Endothelial cell of umbilical vein (primary cell): ENCODE measurements at places on chromosomes 4 and X.
A peak's percentile ranks its signal among the peaks of the same experiment; 100 is the strongest.

DNA sequence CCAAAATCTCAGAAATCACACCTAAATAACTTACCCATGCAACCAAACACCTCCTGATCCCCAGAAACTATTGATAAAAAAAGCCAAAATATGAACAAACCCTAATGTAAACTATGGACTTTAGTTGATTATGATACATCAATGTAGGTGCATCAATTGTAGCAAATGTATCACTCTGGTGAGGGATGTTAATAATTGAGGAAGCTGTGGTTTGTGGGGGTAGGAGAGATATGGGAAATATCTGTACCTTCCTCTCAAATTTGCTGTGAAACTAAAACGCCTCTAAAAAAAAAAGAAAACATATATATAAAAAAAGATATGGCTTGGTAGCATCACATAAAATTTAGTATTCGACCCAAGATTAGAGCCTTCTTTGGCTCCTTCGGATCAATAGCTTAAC is 144.3 kb upstream of the CPEB2 start:
- no peak for DNase-seq

GRCh38 chr4:1898681-1899080 is 27.5 kb downstream of the NSD2 start:
- no peak for DNase-seq

DNA sequence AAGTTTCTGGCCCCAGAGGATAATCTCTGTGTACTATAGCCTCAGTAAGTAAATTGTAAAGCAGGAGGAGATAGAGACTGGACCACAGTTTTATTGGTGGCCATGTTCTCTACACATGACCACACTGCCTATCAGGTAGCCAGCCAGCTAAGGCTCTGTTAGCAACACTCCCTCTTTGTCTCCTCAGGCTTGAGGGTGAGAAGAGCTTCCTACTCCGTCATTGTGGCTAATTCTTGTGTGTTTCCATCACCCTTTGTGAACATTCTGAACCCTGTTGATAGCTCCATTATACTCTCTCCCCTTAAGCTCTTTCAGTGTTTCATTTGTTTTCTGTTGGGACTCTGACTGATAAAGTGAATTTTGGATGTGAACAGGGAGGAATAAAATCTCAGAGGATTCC is 233.4 kb downstream of the CFAP299 start:
- no peak for DNase-seq

DNA sequence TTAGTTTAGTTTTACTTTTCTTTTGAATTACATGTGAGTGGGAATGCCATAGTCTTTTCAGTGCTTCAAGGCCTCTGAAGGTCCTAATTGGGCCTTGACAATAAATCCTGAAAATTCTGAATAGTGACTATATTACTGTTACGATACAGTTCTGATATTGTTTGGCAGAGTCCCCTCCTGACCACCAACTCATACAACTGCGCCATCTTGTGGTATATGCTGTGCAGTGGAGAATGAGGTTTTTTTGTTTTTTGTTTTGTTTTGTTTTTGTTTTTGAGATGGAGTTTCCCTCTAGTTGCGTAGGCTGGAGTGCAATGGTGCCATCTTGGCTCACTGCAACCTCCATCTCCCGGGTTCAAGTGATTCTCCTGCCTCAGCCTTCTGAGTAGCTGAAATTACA is 56.6 kb upstream of the CHRDL1 start:
- DNase-seq: no peak

DNA sequence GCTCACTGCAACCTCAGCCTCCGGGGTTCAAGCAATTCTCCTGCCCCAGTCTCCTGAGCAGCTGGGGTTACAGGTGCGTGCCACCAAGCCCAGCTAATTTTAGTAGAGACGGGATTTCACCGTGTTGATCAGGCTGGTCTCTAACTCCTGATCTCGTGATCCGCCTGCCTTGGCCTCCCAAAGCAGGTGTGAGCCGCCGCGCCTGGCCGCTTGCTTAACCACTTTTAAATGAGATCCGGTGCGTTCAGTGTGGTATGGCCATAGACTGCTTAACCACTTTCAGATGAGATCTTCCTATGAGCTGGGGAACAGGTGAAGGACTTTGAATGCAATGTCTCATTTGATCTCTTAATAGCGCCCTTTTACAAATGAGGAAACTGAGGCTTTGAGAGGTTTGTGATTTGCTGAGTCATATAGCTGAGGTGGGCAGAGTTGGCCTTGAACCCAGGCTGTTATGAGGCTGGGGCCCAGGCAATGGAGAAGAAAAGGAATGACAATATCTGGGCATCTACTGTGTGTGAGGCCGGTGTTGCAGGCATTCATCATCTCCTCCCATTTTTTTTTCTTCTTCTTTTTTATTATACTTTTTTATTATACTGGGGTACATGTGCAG is 41.9 kb upstream of the NSG1 start:
- DNase-seq: no peak

- no peak for DNase-seq
Observed at GRCh38 chr4:7612311-7612897, 177.7 kb upstream of the PSAPL1 start.

- DNase-seq: no peak
Observed at GRCh38 chr4:3491681-3492405, 28.7 kb downstream of the DOK7 start.

DNA sequence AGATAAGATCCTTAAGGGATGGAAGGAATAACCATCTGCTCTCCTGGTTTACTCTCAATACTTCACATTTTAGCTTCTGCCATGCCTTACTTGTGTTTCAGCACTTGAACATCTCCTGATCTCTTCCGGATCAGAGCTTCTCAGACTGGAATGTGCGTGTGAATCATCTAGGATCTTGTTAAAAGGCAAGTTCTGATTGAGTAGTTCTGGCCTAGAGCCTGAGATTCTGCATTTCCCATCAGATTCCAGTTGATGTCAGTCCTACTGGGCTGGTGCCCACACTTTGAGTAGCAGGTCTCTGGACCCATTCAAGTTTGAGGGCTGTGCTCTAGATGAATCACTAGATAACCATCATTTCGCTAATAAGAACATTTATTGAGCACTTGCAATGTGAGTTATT is 20.0 kb downstream of the NDP start:
- no peak for DNase-seq

DNA sequence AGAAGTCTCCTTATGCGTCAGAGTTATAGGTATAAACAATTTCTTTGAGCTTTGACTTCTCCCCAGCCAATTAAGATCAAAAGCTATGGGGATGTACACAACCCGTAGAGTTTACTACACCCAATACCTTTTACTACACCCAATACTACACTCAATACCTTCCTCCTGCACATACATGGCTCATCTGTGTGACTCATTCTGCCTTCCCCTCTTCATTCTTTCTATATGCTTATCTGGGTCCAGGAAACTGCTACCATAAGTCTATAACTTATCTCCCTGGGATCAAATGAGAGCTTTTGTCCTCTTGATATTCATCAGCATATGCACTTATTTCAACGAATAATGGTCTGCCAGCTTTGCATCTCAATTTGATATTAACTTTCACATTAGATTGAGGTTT is 28.2 kb downstream of the ANKRD50 start:
- DNase-seq: peak; percentile 55

DNA sequence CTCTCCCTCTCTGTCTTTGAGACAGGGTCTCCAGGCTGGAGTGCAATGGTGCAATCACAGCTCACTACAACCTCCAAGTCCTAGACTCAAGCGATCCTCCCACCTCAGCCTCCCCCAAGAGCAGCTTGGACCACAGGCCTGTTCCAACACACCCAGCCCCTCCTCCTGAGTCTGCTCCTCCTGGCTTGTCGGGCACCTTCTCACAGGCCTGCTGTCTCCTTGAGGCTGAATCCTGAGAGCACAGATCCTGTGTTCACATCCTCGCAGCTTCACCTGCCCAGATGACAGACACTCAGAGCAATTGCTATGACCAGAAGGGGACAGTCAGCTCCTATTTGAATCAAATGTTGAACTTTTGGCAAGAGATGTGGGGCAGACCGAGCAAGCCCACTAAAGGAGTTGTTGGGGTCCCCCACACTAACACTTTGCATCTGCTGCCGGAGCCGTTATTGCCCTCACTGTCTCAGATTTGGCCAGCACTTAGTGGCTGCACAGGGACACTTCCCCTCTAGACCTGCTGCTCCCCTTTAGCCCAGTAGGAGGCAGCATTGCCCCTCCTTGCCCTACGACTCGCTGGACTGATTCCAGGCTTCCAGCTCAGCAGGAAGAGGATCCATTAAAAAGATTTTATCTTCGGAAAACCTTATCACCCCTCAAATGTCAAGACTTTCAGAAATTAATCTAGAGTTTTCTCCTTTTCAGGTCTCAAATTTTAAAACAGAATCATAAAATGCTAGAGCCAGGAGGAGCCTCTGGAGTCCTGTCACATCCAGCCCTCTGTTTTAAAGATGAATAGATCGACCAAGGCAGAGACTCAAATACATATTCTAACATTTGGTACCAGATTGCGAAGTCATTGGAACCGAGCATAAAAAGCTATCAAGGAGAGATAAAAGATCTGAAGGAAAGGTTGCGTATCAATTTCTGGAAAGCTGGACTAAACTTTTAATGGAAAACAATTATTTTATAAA is 113.7 kb downstream of the USP46 start:
- DNase-seq: peak; percentile 71

GRCh38 chr4:8590546-8590880 is 2.1 kb upstream of the CPZ start:
- DNase-seq: no peak

DNA sequence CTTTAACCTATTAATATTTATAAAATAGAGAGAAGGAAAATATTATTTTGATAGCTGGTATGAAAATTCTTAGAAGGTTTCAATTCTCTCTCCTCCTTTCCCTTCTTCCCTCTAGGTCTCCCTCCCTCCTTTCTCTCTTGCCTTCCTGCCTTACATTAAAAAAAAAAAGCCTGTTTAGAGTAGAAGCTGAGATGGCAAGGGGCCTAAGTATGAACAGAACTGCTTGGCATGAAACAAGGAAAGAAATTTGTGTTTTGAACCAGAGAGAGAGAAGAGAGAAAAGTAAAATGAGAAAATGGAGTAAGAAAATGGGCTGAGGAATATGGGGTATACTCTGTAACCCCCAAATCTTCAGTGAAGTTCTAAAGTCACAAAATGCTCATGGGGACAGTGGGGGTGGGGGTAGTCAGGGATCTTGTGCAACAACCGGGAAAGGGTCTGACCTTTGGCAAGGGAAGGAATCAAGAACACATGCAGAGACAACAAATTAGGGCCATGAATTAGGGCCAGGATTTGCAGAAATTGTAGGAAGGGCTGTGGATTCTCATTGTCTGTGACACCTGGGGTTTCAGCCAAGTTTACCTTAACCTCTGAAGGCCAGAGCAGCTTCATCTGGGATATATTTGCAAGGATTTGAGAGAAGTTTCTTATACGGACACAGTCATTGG is 30.6 kb downstream of the SUPT20HL2 start:
- DNase-seq: no peak

GRCh38 chr4:113574636-113575103 is 186.9 kb downstream of the CAMK2D start:
- DNase-seq: peak; percentile 88

- no peak for DNase-seq
Observed at GRCh38 chr4:150219841-150220240, 141.6 kb downstream of the DCLK2 start.

DNA sequence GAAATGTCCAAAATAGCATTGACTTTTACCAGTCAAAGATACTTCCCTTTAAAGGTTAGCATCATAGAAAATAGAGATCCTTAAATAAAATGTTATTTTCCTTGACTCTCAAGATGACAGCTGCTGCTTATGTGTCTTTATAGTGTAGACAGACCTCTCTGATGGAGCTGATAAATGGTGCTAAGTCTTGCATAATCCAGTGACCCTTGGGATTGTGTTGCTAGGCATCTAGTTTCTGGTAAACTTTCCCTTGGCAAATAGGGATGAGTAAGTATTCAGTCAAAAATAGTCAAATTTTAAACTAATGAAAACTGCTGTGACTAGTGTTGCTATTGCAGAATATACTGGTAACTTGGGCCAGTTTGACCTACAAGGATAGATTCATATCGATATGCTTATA is 53.6 kb downstream of the MBNL3 start:
- no peak for DNase-seq

- no peak for DNase-seq
Observed at GRCh38 chr4:120991885-120992284, 69.4 kb upstream of the PRDM5 start.
